ENCODE measurements at places on chromosomes 1 and 21.

DNA sequence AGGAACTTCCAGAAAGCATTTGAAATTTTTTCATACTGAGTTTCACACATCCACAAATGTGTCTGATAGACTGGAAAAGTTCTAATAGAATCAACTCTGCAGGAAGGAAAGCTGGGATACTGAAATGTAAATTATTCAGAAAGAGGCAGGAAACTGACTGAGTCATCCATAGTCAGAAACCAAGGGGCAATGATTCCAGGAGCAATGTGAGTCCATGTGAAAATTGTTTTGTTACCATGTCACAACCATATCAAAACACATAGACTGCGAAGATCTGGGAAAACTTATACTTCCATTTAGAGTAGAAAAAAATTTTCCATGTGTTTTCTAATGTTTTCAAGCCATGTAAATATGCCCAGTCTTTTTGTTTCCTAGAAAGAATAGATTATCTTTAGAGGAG, 142.3 kb upstream of the TMPRSS15 start:
- DNase-seq, result no peak

DNA sequence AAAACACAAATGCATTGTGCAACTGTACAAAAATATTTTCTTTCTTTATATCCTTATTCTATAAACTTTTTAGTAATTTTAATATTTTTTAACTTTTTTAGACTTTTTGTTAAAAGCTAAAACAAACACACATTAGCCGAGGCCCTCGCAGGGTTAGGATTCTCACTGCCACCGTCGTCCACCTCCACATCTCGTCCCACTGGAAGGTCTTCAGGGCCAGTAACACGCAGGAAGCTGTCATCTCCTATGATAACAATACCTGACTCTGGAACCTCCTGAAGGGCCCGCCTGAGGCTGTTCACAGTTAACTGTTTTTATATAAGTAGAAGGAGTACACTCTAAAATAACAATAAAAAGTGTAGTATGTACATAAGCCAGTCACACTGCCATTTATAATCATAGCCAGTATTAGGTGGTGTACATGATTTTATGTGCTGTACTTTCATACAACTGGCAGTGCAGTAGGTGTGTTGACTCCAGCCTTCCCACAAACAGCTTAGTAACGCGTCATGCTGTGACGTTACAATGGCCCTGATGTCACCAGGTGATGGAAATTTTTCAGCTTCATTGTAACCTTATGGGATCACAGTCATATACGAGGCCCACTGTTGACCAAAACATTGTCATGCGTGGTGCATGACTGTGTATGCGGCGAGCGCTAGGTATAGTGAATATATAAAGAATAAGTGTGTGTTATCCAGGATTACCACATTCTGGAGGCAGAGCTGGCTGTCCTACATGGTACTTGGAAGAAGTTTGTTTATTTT, 8.8 kb downstream of the TFF2 start:
- DNase-seq, result no peak

GRCh38 chr1:103125219-103125618, 16.9 kb upstream of the COL11A1 start:
- DNase-seq, result no peak

- peak; percentile 80 for DNase-seq
These were observed 146.0 kb upstream of the KIAA0040 start for GRCh38 chr1:175338387-175339135.

GRCh38 chr1:5994713-5995621, 2.7 kb upstream of the NPHP4 start:
- no peak for DNase-seq

DNA sequence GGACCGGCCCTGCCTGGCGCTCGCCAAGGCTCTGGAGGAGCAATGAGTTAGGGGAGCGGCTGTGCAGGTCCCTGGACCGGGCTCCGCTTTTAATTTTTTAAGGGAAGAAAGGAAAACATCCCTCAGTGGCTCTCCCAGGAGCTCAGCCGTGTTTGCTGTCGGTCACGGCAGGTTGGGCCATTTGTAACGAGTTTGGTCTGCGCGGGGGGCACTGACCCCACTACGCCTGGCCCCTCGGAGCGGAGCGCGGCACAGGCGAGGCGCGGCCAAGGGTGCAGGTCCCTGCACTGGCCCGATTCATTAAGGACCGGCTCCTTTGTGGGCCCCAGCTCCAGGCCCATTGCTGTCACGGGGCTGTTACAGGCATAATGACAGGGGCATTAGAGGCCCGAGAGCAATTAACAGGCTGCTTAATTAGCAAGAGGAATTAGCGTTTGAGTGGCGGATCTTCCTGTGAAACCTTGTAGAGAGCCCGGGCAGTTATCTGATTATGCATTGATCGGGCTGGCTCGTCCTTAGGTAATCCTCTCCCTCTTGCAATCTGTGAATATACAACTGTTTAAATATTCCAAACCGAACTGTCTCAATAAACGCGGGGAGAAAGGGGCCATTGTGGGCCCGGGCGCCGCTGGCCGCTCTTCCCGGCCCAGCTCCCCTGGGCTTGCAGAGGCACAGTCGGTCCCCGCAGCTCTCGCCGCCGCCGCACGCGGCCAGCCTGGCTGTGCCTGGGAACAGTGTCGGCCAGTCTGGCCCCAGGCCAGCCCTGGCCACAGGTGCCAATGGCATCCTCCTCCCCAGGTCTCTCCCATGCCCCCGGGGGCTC, 56.8 kb downstream of the PRDM16 start:
- DNase-seq, result no peak

GRCh38 chr1:67618285-67619018, 66.5 kb upstream of the GADD45A start:
- DNase-seq, result no peak

Data from ecto neural progenitor cell (in vitro differentiated cells).